ENCODE measurements at places on chromosomes 3 and 15.

GRCh38 chr3:4751502-4752101 is 227.6 kb upstream of the BHLHE40 start:
- DNase-seq: no peak

DNA sequence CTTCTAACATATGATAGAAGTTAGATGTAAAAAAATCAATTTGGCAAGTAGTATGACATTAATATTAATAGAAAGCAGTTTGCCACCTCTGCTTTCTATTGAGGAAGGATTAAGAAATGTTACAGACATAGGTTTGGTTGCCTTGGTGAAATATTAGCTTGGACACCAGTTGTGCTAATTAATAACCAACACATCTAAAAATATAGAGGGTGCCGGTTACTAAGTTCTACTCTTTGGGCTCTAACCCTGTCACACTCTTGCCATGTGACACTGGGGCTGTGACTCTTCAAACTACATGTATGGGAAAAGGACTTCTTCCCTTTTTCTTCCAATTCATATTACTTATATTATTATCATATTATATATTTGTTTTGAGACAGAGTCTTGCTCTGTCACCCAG is 64.4 kb downstream of the TRIM71 start:
- DNase-seq: no peak

- DNase-seq: no peak
These were observed 270.6 kb upstream of the HES1 start for GRCh38 chr3:193865339-193865738.

- no peak for DNase-seq
These were observed 18.2 kb downstream of the COL8A1 start for GRCh38 chr3:99656624-99657023.

DNA sequence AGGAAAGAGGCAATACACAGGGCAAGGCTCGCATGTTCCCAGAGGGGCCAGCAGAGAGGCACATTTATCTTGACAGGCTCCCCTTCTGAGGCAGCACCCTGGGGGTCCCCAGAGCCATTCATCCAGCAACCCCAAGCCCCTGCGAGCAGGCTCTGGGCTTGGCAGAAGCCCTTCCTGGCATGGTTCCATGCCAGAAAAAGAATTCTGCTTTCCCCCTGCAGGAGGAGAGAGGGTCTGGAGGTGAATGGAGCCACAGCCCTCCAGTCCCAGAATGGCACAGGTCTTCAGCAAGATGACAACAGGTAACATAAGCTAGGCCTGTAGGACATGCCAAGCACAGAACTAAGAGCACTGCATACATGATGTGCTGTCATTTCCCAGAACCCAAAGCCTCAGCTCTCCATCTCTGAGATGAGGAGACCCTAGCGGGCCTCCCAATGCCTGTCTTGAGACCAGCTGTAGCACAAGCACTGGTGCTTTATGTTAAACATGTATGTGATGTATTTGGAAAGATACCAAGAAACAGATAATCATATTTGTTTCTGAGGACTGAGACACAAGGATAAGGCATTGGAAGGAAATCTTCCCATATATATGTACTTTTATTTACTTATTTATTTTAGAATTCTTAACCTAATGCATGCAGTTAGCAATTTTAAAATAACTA is 121.6 kb downstream of the ALDH1A2 start:
- DNase-seq: no peak

- no peak for DNase-seq
These were observed 37.5 kb upstream of the IQSEC1 start for GRCh38 chr3:13110678-13111116.

GRCh38 chr3:164683489-164683888 is 394.8 kb downstream of the SI start:
- DNase-seq: no peak

DNA sequence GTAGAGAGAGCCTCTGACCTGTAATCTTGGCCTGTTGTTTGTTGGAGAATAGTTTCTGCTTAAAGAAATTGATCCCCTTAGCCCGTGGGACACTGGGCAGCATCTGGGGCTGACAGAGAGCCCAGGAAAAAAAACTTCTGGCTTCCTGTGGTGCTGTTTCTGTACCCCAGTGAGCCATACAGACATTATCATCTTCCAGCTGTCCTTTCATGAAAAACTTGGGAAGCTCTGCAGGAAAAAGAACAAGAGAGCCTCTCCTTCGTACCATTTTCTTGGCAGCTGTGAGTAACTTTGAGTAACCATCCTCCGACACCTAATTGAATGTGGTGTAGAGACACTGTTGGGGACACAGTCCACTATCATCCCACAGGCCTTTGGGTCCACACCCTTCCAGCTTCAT is 333.0 kb downstream of the SHQ1 start:
- no peak for DNase-seq

DNA sequence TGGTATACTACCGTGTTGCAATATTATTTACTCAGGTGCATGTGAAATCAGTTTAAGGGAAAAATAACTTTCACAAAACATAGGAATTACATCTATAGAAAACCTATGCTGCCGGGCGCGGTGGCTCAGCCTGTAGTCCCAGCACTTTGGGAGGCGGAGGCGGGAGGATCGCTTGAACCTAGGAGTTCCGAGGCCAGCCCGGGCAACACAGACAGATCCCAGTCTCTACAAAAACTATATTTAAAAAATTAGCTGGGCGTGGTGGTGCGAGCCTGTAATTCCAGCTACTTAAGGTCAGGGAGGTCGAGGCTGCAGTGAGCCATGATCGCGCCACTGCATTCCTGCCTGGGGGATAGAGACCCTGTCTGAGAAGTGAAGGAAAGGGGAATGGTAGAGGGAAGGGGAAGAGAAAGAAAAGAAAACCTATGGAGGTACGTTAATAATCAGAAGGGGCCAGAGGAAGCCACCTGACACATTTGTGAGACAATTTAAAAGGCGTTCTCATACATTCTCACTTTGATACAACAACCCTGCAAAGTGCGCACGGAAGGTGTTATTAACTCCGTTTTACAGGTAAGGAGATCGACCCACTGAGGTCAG is 456 bp upstream of the TMEM62 start:
- no peak for DNase-seq

DNA sequence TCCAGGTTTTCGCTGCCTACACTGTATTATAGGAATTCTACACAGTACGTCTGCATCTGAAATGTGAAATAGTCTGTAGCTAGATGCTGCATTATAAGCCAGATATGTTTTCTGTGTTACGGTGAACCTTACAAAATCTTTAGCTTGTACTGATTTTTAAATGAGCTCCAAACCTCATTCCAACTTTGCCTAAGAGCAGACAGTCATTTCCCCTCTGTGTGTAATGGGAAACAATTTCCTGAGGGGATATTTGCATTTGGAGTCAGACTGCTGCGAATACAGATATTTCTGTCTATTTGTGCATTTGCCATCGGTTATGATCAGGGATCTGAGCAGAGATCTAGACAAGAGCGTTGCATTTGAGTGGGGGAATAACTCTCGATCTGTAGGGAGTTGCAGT is 37.5 kb downstream of the ARNT2 start:
- no peak for DNase-seq

DNA sequence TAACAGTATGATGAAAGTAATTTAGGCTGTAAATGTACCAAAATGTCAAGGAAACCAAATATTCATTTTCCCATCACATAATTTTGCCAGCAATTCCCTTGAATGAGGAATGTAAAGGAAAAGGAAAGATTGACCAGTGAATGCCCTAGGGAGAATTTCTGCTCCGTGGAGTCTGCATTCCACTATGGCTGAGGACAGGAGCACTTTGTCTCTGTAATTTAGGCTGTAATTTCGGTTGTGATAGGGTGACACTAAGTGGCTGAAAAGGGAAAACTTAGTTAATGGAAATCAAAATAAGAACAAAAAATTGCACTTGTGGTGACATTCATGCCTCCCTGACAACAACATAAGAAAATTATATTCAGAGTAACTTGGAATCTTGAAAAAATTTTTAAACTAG is 8.3 kb upstream of the TMEM207 start:
- DNase-seq: no peak

DNA sequence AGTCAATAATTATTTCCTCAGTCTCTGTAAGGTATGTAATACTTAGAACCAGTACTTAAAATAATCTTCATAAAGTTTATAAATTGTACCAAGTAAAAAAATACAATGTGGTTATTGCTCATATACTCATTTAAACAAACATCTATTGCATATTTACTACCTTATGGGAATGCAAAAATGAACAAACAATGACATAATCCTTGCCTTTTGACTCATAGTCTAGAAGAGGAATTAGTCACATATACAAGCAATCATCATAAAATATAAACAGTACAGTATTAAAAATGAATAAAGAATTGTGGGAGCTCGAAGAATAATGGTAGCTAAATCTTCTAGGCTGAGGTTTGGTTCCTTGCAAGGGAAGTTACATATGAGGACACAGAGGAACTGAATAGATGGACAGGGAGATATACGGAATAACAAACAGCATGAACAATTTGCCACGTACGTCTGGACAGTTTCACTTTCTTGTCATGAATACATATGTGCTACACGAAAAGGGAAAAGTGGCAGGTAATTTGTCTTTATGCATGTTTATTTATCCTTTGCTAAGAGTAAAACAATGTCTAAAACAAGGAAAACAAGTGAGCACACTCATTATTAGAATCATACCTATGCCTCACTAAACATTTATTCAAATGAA is 17.2 kb downstream of the IMPG2 start:
- DNase-seq: no peak

DNA sequence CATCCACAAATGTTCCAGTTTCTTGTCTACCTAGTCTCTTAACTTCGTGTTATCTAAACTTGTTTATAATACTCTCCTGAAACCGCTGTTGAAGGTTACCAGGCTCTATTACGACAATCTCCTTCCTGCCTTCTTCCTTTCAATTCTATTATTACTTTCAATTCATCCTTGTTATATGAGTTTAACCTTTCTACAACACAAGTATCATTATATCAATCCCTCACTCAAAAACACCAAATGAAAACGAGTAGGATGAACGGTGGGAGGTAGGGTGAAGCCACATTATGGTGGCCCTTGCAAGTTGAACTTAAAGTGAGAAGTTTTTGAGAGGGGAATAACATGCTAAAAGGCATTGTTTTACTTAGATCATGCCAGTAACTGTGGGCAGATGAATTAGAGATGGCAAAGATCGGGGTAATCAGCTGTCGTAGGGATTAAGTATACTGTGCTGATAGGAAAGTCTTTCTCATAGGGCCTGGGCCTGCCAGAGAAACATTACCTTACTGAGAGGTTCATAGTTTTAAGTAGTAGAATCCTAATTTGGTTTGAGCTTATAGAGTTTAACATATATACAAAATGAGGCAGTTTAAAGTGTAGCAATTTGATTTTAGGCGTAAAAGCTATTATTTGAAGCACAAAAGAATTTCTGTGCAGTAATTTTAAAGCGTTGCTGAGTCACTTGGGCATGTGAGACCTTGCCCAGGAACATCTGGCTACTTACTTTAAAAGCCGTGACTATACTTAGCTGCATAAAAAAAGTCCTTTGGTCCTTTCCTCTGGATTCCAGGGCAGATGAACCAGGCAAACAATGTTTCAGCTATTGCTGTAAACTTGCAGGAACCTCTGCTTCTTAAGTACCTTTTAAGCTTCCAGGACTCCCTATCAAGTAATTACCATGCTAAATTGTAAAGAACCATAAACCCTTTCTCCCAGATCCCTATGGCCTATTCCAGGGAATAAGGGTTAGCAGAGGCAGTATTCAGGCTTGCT is 3.3 kb upstream of the CEP97 start:
- no peak for DNase-seq

- DNase-seq: no peak
These were observed 60.1 kb downstream of the RASGRF1 start for GRCh38 chr15:79030470-79030869.

DNA sequence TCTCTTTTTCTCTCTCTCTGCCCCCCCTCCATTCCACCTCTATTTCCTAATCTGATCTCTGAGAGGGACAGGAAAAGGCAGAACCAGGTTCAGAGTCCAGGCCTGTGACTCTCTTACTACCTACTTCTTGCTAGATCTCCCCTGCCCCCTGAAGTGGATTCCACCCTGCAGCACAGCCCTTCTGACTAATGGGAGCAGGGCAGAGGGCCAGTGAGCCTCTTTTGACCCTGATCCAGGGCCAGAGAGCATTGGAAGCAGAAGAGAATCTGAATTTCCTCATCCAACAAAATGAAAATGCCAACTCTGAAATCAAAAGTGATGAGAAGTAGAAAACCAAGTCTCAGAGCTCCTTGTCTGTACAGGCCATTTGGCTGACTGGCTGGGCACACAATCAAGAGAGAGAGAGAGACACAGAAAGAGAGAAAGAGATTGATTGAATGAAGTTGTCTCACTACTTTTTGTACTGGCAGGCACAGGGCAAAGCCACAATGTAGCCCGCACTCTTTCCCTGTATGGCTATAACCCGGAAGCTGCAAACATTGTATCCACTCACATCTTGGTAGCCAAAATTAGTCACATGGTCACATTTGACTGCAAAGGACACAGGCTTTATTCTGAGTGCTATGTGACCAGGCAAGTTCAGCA is 31.6 kb upstream of the GLCE start:
- DNase-seq: no peak

- no peak for DNase-seq
These were observed 483.7 kb upstream of the FRG2C start for GRCh38 chr3:75180235-75180944.

DNA sequence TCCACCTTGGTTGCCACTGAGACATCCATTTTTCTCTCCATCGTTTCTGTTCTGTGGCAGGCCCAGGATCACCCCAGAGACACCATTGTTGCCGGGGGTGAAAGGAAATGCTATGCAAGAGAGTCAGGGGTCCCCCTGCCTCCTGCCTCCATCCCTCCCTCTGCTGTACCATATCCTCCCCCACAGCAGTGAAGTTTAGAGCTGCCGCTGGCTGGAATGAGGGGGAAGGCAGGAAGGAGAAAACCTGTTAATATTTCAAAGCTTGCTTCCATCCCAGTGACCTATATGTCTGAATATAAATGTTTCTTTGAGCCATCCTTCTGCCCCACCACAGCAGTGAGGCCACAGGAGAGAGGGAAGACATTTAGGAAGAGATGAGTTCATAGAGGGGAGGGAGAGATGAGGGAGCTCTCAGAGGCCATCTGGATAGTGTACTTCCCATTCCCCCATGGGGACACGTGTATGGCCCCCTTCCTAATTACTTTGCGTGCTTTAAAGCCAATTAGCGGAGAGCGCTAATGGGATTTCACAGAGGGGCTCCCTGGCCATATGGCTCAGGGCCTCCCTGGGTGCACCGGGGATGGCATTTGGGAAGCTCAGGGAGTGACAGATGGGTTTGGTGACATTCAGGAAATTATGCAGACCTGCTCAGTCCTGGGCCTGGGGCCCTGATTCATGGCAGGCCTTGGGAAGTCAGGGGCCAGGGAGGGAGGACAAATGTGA is 40.4 kb upstream of the CHRNB4 start:
- DNase-seq: no peak

- DNase-seq: no peak
These were observed 137.3 kb downstream of the SSR3 start for GRCh38 chr3:156417559-156418132.

DNA sequence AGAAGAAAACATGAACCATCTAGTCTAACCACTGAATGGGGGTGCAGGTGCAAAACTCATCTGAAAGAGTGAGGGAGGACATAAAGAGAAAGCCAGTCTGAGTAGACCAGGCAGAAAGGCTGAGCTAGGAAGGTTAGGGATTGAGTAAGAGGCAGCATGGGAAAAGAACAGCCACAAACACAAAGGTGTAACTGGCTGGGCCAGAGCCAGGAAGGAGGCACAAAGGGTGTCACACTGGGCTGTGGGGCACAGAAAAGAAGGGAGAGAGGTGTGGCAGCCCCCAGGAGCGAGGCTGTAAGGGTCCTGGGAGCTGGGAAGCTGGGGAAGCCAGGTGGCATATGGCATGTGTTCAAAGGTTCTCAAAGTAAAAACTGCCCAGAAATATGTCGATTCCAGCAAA is 18.7 kb downstream of the IGSF11 start:
- no peak for DNase-seq

All from right lung (tissue), 10 donors.